ENCODE measurements at places on chromosomes 1 and 21. TPM values are rescaled to one million over a fixed set of nuclear protein-coding genes. Genes with fewer than 3 reads are reported as not detected.

GBP5 gene
- 0.59 TPM for polyA plus RNA-seq

PRAMEF20 gene
- polyA plus RNA-seq, result not detected

KIRREL1 gene
- 4.5 TPM for polyA plus RNA-seq

DNA sequence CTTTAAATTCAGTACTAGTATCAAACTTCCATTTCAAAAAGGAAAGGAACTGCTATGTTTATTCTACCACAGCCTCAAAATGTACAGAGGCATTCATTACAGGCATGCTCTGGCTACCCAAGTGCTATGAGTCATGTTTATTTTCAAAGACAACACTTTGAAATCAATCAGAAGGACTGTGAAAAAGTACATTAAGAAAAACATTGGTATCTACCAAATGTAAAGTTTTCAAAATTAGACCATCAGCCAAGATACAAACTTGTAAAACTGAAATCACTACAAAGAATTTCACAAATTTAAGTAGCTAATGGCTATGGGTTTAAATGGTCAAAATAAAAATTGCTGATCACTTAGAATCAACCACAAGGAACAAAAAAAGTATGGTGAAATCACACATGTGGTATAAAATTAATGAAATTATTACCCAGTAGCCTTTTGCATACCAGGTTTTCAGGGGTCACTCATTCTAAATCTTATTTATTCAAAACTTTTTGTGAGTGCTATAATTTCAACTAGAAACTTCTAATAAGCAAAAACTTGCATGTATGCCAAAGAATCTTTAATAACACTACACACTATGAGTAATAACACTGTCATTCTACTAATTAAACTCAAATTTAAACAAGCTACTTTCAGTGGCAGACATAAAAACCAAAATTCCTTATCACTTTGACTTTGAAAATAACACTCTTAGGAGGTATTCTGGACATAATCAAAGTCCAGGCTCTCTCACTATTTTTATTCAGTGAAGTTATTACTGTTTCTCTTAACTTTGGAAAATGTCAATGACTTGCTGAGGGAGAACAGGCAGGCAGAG is 49.2 kb downstream of the ENAH start:
- DNase-seq, result no peak

GOLPH3L gene
- polyA plus RNA-seq, result 7.6 TPM

- DNase-seq, result no peak
Measured at GRCh38 chr1:64981601-64982533, 15.5 kb upstream of the JAK1 start.

PLA2G2A gene
- 593 TPM for polyA plus RNA-seq

GRCh38 chr1:239891621-239892358 is 199.9 kb upstream of the FMN2 start:
- no peak for DNase-seq

DNA sequence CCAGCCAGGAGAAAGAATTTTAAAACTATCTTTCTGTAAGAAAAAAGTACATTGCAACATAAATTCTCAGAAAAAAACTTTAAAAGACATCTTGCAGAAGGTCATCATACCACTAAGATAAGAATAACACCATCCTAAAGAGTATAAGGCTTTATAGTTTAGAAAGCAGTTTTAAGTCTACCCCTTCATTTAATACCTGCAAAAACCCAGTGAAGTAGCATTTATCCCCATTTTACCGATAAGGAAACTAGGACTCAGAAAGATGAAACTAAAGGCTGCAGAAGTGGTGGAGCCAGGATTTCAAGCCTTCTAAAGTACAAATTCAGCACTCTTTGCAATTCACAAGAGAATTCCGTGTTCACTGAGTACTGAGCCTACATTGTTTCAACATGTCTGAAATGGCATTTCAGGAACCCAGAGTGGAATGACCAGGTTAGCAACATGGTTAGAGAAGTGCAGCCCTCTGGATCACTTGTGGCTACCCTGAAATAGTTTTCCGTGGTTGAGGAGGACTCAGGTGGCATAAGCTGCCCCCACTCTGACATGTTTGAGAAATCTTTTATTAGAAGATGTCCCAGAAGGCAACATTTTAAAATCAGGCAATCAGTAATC is 6.7 kb downstream of the MYCL start:
- DNase-seq, result no peak

DNA sequence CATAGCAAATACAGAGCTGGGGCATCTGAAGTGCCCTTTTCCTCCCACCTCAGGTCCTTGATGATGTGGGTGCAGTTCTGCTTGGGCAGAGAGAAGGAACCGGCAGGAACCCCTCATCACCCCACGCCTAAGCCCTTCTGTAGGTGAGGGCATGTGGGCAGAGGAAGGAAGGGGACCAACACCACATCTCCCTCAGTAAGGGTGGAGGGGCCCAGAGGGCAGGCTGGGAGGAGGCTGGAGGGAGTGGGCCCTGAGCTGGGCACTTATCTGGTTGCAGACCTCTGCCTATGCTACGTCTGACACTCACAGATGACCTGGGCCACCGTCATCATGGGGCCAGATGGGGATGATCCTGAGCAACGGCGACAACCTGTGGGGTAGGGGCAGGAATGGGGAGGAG is 11.0 kb downstream of the ZNF687 start:
- no peak for DNase-seq

LEFTY2 gene
- polyA plus RNA-seq, result 0.29 TPM

DNA sequence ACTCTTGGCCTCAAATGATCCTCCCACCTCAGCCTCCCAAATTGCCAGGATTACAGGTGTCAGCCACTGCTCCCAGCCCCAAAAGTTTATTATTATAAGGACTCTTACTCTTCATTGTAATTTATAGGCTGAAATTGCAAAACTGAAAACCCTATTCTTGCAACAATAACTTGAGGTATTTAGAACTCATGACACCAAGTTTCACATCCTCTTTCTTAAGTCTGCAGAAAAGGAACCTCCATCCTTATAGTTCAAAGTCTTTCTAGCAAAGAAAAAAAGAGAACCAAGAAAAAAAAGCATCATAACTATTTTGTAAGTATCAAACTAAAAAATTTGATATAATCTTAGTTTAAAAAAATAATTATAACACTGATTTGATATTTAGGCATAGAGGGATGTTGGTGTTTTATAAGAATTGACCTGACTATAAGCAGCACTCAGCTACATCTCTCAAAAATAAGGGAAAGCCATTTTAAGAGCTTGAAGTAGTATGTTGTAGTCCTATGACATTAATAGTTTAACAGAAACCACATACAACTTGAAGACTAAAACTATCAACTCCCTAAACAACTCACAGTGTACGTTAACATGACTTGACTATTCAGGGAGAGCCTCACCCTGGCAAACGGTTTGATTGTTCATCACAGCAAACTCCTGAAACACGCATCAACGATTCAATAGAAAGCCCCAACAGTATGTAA is 122.4 kb downstream of the AKT3 start:
- no peak for DNase-seq

- DNase-seq, result no peak
Measured at GRCh38 chr1:14924455-14925331, 228.9 kb upstream of the TMEM51 start.

VWA5B1 gene
- polyA plus RNA-seq, result not detected

All from heart right ventricle (tissue), 16 donors.